ENCODE measurements at places on chromosomes 4 and X.

DNA sequence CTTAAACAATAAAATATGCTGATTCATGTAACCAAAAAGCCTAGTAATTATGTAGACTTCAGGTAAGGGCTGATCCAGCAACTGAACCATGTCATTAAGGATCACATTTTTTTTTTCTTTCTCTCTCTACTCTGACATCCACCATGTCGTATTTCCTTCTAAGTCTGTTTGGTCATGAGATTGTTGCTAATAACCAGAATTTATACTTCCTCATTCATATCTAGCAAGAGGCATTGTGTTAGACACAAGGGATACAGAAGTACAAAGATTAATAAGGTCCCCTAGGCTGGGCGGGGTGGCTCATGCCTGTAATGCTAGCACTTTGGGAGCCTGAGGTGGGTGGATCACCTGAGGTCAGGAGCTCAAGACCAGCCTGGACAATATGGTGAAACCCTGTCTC, 24.1 kb downstream of the PHEX start:
- DNase-seq: no peak

GRCh38 chr4:86955888-86956451, 21.2 kb downstream of the AFF1 start:
- no peak for DNase-seq

- DNase-seq: no peak
Observed at GRCh38 chrX:129779086-129779672, 570 bp upstream of the SASH3 start.

DNA sequence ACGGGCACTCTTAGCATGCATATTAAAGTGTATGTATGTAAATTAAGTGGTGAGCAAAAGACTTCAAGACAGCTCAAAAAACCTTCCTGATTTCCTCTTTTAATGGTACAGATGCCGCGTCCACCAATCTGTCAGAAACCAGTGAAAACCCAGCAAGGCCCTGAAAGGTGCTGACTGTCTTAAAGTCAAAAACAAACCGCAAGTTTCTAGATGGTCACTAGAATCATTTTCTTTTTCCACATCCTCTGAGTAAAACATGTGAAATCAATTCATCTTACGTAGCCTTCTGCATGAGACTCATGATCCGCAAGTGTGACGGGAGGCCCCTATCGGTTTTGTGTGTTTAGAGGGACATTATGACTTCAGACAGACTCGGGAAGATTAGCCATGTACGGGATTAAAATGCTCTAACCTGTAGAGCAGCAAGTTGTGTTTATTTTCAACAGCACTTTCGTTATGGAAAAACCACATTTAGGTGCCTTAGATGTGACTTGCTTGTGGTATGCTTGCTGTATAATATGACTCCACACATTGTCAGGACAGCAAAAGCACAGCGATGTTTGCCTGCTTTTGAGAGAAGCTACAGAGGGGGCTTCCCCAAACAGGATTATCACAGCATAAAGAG, 88.2 kb upstream of the STS start:
- DNase-seq: no peak

DNA sequence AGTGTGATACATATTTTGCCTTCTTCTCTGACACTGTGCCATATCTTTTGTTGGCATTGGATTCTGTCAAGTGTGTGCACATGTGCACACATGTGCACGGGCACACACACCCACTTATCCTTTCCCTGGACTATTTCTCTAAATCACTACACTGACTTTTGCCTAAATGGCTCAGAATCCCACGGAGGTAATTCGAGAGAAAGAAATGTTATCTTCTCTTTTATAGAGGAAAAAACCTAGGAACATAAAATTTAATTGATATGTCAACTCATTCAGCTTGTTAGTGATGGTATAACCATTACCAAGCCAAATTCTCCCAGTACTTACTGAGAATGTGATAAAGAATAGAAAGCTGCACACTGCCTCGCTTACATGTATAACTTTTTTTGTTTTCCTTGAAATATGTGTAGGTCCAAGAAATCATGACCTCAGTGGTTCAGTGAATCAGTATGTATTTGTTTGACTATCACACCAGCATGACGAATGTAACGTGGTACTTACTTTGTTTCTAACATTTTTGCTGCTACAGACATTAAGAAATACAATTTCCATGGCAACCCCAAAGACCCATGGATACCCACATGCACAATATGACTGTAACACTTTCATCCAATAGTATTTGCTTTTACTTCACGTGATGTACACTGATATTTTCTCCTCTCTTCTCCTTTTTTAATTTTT, 163.0 kb downstream of the PCDH7 start:
- no peak for DNase-seq

DNA sequence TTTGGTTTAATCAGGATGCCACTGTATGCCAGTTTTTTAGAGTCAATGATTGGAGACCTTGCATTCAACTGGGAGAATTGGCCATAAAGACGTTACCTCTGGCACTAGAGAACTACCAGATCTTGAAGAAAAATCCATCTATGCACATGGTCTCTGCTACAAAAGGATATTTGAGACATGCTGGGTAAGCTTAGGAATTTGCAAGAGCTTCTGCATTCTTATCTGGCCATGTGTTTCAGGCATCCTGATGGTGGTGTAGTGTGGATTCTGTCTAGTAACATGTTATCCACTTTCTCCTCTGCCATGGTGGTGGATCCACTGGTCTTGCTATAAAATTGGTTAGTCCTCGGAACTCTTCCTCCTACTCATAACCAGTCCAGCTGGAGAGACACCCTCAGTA, 185.3 kb upstream of the WDFY3 start:
- no peak for DNase-seq

- no peak for DNase-seq
Observed at GRCh38 chr4:38621028-38621684, 42.8 kb upstream of the KLF3 start.

DNA sequence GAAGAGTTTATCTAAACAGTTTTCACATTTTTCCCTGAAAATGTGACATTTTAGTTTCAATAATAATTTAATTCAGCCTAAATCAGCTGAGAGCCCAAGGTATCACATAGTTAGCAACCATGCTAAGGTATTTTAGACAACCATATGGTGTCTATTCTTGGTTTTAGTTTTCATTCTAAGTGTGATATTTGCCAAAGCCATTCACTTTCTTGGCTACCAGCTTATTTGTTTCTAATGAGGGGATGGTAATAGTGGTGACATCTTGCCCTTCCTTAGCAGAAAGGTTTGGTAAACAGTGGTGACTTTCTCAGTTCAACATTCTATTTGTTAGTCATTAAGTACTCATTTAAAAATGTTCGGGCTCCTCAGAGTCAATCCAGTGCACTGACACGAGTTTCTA, 854.9 kb upstream of the HTR2C start:
- DNase-seq: no peak

DNA sequence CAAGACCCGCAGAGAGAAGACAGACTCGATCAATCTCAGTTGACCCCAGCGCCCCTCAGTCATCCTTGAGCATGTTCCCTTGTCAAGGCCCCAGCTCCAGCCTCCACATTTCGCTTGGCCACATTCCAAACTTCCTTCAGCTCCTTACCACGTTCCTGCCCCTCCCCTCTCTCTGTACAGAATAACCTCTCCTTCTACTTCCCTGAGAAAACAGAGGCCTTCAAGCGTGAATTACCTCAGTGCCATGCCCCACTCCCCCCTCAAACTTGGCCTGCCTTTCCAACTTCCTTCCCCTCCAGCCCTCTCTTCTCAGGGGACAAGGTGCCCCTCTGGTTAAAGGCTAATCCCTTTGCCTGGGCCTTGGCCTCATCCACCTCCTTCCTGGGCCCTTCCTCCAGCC, 3.2 kb upstream of the RIPPLY1 start:
- no peak for DNase-seq

DNA sequence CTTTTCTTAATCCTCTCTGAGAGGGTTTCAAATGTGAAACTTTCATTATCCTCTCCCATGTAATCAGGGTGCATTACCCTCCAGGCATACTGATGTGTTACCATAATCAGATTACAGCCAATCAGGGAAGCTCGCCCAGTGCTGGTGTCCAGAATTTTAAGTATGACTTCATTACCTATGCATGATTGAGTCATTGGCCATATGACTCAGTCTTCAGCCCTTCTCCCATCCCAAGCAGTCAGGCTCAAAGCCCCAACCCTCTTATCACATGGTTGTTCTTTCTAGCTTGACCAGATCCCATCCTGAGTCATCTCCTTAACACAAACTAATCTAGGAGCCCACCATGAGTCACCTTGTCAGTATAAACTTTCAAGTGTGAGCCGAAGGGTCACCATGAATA, 1668.1 kb upstream of the AGA start:
- no peak for DNase-seq

DNA sequence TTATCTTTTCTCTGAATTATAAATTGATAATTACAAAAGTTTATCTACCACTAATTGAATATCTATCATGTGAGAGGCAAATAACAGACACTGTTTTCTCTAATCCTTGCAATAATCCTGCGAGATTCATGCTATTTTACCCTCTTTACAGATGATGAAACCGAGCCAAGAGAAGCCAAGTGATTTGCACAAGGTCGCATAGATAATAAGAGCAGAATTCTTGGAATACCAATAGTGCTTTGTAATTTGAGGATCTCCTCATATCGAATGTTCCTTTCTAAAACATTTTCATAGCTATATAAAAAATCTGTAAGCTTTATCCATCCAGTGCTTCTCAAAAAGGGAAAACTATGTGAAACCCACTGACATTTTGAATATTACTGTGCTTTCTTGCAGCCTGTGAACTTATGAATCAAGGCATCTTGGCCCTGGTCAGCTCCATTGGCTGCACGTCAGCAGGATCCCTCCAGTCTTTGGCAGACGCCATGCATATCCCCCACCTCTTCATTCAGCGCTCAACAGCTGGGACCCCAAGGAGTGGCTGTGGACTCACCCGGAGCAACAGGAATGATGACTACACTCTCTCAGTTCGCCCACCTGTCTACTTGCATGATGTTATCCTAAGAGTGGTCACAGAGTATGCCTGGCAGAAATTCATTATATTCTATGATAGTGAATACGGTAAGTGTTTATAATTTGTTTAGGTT, 743.8 kb upstream of the ATOH1 start:
- DNase-seq: no peak

- DNase-seq: no peak
Observed at GRCh38 chr4:140790171-140790570, 34.0 kb upstream of the TBC1D9 start.

DNA sequence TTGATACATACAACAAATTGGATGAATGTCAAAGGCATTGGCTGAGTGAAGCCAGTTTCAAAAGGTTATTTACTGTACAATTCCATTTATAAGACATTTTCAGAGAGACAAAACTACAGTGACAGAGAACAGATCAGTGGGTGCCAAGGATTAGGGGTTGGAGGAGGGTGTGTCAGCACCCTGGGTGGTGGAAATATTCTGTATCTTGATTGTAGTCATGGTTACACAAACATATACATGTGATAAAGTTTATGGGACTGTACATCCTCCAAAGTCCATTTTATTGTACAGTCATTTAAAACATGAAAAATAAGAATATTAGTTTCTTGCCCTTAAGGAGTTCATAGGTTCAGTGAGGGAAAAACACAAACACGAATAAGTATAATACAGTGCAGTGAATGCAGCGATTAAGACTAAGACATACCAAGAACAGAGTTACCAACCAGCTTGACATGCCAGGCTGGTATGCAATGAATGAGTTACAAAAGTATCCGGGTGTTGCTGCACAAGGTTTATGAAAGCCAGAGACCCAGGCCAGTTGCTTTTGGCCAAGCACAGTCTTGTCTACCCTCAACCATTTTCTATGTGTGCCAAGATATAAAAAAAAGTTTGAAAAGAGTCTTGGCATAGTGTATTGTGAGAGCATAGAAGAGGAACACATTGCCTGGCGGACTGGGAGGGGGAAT, 123.6 kb downstream of the MSL3 start:
- DNase-seq: no peak

DNA sequence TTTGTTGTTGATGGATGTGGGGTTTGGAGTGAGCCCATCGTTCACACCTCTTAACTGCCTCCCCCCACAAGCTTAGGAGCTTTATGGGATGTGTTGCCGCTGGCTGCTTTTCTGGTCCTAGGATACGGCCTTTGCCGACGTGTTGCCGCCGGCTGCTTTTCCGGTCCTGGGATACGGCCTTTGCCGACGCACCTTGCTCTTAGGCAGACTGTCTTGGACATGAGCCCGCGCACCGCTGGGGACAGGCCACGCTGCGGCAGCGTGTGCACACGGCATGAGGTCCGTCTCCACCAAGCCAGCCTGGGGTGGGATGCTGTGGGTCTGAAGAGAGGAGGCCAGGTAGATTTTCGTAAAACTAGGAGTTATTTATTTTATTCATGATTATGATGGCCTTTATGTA, 14.2 kb downstream of the RGS12 start:
- no peak for DNase-seq

DNA sequence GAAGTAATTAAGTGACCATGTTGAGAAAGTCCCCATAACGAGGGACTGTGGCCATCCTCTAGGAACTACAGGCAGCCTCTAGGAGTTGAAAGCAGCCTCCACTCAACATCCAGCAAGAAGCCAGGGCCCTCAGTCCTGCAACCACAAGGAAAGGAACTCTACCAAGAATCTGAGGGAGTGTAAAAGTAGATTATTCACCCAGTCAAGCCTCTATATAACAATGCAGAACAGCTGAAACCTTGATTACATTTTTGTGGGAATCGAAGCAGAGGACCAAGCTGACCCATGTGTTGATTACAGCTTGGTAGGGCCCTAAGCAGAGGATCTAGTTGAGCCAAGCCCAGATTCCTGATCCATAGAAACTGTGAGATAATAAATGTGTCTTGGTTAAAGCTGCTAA, 17.1 kb downstream of the RPS6KA6 start:
- no peak for DNase-seq

DNA sequence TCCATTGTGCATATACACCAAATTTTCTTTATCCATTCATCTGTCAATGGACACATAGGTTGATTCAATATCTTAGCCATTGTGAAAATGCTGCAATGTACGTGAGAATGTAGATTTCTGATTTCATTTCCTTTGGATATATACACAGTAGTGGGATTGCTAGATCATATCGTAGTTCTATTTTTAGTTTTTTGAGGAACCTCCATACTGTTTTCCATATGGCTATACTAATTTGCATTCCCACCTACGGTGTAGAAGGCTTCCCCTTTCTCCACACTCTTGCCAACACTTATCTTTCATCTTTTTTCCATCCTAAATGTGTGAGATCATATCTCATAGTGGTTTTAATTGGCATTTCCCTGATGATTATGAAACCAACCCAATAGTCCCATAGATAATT, 43.4 kb downstream of the ING2 start:
- DNase-seq: no peak

DNA sequence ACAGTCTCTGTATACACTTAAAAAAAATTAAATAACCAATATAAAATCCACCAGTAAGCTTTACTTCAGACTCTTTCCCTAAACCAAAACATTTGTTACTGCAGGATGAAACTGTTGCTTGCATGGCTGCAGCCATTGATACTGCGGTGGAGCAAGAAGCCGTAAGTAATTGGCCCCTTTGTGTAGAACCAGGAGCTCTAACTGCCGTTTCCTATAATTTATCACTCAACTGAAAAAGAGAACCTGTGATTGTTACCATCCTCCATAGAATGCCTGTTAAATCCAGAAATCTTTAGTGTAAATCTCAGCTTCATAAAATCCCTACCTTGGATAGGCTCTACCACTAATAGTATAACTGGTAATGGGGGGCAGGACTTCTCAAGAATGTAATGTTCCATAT, 62.6 kb downstream of the KIF4A start:
- no peak for DNase-seq

All from stimulated activated CD4-positive, alpha-beta T cell treated with anti-CD3 and anti-CD28 coated beads, TNF-alpha, amount 100 ng/mL, for 1 hour (primary cell).